ENCODE measurements at places on chromosomes 11 and 22.

DNA sequence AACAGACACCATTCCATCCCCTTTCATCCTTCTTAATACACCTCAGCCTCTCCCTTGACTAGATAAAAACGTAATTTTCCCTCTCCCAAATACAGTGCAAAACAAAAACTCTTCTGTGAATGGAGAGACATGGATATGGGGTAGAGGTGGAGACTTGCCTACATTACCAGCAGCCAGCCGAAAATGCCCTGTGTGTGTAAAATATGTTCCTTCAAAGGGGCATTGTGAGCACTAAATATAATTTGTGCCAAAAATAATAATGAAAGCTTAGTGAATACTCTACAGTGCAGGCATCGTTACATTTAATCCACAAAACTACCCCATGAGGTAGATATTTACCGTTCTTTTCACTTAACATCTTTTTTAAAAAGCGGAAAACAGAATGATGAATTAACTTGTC, 1.0 kb upstream of the TRIM44 start:
- DNase-seq: no peak

DNA sequence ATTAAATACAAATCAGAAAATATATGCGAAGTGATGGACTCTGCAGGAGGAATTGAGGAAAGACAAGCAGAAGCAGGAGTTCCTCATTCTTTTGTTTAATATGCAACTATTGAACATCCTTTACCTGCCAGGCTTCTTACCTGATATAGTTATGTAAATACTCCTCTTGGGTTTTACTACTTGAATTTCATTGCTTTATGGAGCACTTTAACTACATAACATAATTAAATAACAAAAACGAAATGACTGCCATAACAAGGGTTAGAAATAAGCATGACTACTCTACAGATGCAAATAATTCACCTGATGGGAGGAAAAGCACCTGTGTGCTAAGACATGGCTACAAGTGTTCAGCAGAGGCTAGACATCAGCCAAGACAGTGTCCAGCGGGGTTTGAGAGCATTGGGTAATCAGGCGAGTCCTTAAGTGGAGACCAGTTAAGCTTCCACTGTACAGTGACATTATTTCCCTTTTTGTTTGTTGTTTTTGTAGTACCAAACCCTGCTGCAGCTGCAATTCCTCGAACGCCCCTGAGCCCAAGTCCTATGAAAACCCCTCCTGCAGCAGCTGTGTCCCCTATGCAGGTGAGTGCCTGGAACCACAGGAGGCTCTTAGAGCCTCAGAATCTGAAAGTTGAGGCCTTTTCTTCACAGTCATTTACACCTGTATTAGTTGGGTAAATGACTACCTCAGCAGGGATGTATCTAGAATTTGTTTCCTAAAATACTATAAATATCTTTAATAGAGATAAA, 67.4 kb downstream of the SPECC1L start:
- DNase-seq: no peak

GRCh38 chr11:19466314-19466713, 225.6 kb upstream of the E2F8 start:
- DNase-seq: no peak

GRCh38 chr11:68282141-68282860, 10.5 kb upstream of the C11orf24 start:
- no peak for DNase-seq

DNA sequence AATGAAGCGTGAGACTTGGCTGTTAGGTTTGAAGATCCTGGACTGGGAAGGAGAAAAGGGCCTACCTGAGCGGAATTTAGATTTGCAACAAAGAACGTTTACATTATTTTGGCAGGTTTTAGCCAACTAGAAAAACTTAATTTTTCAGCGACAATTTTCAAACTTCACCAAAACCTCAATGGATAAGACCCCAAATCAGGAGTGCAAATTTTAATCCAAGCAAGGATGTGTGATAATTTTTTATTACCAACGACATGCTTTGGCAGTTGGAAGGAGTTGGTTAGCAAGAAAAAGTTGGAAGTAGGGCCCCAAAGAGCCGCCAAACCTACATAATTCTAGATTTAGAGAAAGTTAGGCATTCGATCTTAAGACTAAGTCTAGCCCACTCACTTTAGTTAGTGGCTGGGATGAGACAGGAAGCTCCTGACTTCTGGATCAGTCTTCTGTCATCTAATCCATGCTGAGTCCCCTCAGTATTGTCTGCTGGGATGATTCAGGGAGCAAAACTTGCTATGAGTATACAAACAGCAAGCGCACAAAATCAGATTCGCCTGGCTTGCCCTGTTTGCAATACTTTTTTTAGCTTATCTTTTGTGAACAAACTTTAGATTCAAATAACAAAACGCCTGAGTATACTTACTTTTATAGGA, 787 bp upstream of the RDX start:
- no peak for DNase-seq

DNA sequence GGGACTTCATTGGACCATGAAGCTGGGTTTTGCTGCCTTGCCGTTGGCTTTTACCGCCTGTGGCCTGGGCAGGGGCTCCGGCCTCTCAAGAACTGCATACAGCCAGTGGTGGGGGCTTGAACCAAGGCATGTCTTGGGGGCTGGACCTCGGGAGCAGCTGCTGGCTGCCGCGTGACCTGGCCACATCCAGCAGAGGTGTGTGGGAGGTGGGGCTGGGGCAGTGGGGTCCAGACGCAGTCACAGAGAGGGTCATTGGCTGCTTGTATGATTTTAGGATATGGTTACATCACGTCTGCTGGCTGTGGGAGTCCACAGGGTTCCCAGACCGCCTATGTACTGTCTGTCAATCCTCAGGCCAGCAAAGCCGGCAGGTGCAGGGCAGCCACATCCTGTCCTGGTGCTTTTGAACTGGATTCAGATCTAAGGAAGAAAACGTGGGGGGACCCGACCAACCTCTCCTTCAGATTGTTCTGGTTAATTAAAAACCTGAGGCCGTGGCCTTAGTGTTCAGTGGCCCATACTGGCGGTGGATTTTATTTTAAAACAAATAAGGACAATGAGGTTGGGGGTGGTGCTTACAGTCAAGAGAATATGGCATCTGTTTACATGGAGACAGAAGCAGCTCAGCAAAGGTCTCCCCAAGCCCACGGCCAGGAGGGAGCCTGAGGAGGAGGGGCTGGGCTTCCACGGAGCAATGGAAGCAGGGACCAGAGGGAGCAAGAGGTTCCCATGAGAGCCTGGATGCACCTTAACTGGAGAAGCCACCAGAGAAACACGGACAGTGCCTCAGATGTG, 426.0 kb downstream of the TBC1D22A start:
- DNase-seq: peak; percentile 4

GRCh38 chr11:46200537-46201281, 76.8 kb upstream of the CREB3L1 start:
- no peak for DNase-seq

DNA sequence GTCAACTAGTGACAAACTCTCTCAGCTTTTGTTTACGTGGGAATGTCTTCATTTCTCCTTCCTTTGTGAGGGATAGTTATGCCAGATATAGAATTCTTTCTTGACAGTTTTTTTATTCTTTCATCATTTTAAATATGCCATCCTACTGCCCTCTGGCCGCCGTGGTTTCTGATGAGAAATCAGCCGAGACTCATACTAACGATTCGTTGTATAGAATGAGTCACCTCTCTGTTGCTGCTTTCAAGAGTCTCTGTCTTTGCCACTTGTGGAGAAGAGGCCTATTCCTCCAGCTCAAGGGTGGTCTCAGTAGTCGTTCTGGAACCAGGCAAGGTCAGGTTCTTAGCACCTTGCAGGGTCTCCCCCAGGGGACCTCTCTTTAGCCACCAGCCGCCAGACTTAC, 8.0 kb downstream of the MYO7A start:
- DNase-seq: no peak

DNA sequence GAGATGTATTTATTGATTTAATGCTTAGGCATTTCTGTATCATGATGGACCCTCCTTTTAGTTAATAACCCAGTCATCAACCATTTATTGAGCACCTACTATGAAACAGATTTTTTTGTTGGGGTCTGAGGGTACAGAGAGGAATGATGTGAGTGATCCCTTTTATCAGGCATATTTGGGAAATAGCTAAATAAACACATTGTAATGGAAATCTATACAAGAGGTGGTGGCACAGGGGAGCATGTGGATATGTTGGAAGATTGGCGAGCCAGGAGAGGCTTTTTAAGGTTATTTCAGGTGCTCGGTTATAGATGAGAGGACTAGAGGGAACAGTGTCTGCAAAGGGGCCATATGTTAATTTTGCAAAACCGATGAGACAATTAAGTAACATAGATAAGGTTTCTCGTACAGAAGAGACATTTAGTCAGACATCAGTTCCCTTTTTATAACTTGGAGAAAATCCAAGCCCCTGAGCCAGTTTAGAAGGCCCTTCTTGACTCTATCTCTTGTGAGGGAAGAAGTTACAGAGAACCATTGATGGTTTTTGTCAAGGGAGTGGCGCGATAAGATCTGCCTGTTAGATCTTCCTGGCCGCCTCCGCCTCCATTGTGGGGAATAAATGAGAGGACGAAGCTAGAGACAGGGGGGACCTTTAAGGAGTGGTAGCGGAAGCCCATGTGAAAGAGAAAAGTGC, 2.0 kb downstream of the ATXN10 start:
- no peak for DNase-seq

- DNase-seq: no peak
These were observed 905 bp upstream of the UCP3 start for GRCh38 chr11:74009675-74010305.

DNA sequence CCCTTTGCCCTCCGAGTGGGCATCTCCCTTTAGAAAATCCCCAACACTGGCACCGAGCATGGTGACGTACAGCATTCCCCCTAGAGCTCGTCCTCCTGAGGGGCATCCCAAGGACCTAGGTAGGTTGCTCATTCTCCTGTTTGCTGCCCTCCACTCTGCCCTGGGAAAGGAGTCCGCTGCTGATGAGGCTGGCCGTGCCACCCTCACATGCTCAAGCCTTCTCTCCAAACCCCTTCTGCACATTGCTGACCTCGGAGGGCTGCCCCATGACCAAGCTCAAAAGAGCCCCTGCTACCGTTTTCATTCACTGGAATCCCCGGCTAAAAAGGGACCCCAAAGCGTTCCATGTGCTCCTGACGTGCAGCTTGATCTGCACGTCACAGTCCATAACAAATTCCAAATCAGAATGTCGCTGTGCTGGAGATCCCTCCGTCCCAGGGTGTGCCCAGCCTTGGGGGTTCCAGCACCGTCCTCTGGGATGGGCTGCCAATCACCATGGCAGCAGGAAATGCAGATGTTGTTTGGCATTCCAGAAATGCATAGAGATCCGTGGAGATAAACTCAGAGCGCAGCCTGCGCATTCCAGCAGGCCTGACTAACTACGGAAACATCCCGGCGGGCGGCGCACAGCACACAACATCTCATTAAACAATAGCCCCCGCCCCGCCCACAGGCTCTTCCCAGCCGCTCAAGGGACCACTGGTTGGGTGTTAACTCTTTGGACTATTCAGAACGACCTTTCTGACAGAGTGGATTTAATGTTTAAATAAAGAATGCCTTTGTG, 26.3 kb upstream of the GNB1L start:
- peak; percentile 75 for DNase-seq

DNA sequence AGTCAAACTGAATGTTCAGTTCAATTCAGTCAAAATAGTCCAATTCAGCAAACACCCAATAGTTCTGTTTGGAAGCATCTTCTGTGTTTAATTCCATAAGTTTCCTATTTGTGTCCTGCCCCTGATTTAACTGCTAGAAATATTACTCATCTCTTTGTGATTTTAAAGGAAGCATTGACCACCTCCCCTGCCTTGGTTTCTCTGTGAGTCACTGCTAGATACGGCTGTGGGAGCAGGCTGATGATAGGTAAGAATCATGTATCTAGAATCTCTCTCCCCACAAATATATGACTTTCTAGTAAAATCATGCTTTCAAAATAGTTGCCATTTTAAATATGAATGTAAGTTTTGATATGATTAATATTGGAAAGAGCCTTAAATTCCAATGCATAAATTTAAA, 888.5 kb downstream of the NTM start:
- no peak for DNase-seq

GRCh38 chr22:49956418-49956770, 4.2 kb upstream of the PIM3 start:
- DNase-seq: no peak

GRCh38 chr22:21990445-21991303, 8.1 kb upstream of the TOP3B start:
- DNase-seq: no peak

- no peak for DNase-seq
These were observed 63.0 kb upstream of the PITPNB start for GRCh38 chr22:27982106-27982505.

- no peak for DNase-seq
These were observed 1.2 kb upstream of the ATF4 start for GRCh38 chr22:39518996-39519680.

DNA sequence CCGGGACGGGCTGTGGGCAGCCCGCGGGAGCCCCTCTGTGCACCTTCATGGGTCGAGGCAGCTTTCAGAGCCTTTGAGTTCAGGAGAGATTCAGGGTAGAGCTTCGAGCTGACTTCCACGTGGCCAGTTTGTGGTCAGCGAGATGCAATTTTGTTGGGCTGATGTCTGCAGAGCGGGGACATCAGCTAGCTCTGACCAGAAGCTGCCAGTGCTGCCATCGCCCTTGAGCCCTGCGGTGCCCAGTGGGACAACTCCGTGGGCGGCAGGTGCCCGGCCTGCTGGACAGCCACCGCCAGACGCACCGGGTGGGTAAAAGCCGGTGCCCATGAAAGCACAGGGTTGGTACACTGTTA, 719 bp downstream of the TALDO1 start:
- DNase-seq: no peak

DNA sequence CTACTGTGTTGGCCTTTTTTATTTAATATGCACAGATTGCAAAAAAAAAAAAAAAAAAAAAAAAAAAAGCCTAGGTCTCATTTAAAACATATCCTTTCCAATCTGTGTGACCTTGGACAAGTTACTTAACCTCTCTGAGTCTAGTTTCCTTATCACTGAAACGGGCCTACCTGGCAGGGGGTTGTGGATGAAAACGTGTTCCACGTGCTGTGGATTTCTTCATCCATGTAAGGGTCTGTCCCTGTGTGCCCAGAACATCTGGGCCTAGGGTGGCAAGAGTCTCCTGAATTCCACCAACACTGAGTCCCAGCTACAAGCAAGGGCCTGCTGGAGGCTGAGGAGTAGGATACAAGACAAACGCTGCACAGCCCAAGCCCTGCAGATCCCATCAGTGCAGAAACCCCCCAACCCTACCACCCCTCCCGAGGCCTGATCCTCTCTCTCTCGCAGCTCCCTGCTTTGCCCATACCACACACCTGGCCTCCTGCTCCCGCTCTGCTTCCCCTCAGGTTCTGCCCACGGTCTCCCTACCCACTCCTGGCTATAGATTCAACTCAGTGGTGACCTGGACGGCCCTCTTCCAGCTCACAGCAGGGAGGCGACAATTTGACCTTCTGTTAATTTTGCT, 4.7 kb upstream of the GNAZ start:
- DNase-seq: no peak

DNA sequence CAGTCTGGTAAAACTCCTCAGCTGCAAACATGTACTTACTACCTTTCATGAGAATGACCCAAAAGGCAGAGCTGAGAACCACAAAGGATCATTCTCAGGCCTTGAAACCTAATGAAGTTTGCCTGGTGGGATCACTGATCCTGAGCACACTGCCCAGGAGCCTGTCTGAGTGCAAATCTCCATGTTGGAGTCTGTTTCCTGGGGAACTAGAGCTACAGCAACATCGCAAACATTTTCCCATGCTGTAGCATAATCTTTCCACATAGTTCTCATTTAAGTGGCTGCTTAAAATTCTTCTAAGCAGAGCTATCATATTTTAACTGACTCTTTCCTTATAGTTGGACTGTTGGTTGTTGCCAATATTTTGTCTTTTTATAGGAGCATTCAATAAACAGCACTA, 58.5 kb downstream of the GUCY1A2 start:
- no peak for DNase-seq

GRCh38 chr11:130396965-130397364, 31.4 kb downstream of the ADAMTS8 start:
- DNase-seq: no peak
